T-helper 1 cell treated with Interleukin-12 subunit alpha and Interleukin-12 subunit beta and Interleukin-4 antibody, amounts not matched to agents 30 ng/mL and 1 ng/mL, for 36 hours (primary cell): ENCODE measurements at places on chromosomes 7 and 10. TPM values are rescaled to one million over a fixed set of nuclear protein-coding genes. Genes with fewer than 3 reads are reported as not detected.

ZKSCAN5 gene
- 11.4 and 12.6 TPM in 2 replicates for total RNA-seq

A1CF gene
- not detected in 2 replicates for total RNA-seq

CPA4 gene
- not detected in 2 replicates for total RNA-seq

FGFR2 gene
- total RNA-seq = not detected in 2 replicates

PSD gene
- 2.4 and 3.7 TPM in 2 replicates for total RNA-seq
